ENCODE measurements at places on chromosomes 7 and 10. TPM values are rescaled to one million over a fixed set of nuclear protein-coding genes. Genes with fewer than 3 reads are reported as not detected.
A peak's percentile ranks its signal among the peaks of the same experiment; 100 is the strongest.

POLR2J2 gene
- 13.2 TPM for total RNA-seq

HOXA13 gene
- not detected for total RNA-seq

KEL gene
- total RNA-seq = 0.49 TPM

GRM3 gene
- total RNA-seq = not detected

HKDC1 gene
- 0.40 TPM for total RNA-seq

INSYN2A gene
- not detected for total RNA-seq

NUTM2D gene
- 0.74 TPM for total RNA-seq

HACD1 gene
- total RNA-seq = 2.8 TPM

HOXA5 gene
- not detected for total RNA-seq

DNA sequence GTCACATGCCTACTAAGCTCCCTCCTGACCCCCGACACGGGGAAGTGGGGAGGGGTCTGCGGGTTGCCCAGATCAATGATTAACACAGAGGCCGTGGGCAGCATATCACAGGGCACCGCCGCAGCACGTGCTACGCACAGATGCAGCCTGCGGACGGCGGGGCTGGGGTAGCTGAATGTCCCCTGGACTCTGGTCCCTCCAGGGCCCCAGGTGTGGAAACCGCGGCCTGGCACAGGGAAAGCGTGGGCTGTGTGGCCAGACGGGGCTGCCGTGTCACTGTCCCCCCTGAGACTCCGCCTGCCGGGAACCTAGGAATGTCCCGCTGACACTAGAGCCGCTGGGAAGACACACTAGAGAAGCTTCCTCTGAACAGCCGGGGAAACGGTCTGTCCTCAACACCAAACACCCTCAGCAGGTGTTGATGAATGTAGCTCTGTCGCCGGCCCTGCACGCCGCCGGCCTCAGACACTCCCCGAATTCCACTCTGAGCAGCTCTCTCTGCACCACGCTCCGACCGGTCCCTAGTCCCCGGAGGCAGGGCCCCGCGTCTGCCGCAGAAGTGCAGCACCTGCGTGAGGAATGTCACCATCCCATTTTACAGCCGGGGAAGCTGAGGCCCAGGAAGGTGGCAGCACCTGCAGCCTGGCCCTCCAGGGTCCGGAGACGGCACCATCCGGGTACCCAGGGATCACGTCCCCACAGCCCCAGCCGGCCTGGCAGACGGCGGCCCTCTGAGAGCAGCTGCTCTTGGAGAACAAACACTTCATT, 33.4 kb upstream of the PDGFA start:
- no peak for DNase-seq

GRCh38 chr7:67738958-67739357, 742.3 kb downstream of the TYW1 start:
- no peak for DNase-seq

DNA sequence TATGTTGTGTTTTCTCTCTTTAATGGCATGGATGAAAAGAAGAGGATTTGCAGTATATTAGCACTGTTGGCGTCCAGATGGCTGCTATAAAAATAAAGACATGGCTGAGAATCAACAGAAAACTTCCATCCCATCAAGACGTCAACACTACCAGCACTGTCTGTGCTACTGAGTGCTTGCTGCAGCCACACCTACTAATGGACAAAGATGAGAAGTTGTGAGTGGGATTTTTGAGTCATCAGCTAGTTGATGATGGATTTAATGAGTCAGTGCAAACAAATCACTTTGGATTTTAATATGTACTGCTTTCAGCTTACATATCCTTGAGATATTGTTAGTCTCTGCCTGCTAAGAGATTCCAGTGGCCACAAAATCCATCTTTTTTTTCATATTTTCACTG, 631.0 kb upstream of the ANKRD30A start:
- no peak for DNase-seq

- DNase-seq = no peak
These were observed 3.4 kb downstream of the CCDC136 start for GRCh38 chr7:128795129-128795528.

GRCh38 chr7:104677587-104677986, 336.4 kb upstream of the KMT2E start:
- DNase-seq = no peak

DNA sequence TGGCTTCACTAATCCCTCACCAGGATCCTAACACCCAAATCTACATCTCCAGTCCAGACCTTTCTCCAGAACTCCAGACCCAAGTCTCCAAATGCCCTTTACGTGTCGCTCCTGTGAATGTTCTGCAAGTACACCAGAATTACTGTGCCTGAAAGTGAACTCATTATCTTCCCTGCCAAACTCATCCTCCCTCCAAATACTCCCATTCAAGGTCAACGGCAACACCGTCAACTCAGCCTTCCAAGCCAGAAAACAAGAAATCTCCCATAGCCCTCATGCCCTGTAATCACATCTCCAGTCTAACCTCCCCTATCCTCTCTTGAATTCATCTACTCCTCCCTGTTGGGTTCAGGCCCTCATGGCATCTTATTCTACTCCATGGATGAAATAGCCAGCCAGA, 12.3 kb downstream of the CREB3L2 start:
- DNase-seq = no peak

DNA sequence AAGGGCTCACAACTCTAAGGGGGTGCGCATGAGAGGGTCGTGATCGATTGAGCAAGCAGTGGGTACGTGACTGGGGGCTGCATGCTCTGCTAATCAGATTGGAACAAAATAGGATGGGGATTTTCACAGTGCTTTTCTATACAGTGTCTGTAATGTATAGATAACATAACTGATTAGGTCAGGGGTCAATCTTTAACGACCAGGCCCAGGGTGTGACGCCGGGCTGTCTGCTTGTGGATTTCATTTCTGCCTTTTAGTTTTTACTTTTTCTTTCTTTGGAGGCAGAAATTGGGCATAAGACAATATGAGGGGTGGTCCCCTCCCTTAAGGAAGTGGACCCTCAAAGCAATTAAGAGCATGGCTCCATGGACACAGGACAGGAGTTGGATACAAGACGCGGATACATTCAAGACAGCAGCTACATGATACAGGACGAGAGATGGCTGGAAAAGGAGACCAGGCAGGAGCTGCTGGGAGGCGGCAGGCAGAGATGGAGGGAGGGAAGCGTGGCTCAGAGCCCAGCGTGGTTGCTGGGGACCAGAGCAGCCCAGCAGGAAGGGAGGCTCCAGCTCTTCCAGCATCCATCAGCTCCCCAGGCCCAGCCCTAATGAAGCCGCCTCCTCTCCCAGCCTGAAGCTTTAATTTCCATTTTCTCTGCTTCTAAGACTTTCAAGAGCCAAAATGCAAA, 31.6 kb downstream of the GSDME start:
- DNase-seq = no peak

DNA sequence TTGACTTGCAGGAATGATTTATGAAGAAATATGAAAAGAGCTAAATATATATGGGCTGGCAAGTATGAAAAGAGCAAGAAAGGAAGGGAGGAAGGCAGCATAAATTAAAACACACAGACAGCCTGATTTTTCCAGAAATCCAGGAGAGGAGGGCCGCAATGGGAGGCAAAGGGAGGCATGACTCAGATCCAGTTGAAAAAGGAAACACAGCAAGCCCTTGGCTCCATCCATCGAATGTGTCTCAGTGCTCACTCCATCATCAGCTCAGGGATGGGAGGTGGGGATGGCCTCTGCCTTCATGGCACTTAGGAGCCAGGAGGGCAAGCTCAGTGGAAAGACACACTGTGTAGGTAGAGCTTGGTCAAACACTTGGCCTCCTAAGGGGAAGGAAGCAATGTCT, 75.7 kb upstream of the PDZD8 start:
- no peak for DNase-seq

DNA sequence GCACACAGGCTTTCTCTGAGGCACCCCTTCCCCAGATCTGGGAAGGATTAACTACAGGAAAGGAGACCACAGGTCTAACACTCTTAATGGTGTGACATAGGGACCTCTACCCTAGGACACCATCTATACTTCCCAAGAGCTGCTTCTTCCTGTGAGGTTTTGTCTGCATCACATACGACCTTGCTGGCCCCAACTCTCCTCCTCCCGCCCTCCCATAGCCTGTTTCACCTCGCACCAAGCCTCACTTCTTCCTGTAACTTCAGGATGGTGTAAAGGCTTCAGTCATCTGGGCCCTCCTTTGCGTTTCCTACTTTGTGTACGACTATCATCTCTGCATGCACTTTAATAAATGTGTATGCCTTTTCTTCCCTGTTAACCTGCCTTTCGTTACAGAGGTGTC, 274.3 kb downstream of the KLF6 start:
- DNase-seq = no peak

- no peak for DNase-seq
These were observed 51.0 kb downstream of the SKAP2 start for GRCh38 chr7:26813432-26813831.

DNA sequence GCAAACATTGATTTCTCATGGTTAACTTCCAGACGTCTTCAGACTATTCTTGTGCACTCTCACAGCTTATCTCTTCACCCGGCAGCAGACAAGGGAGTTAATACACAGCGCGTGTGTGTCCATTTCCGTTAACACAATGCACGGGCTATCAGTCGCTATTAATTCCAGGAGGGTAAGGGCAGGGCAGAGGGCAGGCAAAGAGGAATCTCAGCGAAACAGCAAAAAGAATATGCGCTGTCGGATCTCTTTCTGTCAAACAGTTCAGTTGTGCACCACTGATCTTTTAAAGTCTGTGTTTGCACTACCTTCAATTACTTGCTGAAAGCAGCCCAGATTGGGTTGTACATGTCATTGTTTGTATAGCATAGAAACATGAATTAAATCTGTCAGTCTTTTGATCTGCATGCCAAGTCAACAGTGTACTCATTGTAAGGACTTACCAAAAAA, 41.1 kb upstream of the CABCOCO1 start:
- no peak for DNase-seq

DNA sequence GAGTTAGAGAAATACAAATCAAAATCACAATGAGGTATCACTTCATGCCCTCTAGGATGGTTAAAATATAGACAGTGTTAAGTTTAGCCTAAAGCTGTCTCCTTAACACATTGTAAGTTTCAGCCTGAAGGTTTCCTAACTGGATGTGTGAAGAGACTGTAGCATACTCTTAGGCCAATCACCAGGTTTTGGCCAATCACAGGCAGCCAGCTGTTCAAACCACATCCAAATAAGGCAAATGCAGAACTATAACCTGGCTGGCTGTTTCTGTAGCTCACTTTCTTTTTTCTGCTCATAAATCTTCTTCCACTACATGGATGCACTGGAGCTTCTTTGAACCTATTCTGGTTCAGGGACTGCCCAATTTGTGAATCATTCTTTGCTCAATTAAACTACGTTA, 19.7 kb downstream of the ESYT2 start:
- peak; percentile 45 for DNase-seq

DNA sequence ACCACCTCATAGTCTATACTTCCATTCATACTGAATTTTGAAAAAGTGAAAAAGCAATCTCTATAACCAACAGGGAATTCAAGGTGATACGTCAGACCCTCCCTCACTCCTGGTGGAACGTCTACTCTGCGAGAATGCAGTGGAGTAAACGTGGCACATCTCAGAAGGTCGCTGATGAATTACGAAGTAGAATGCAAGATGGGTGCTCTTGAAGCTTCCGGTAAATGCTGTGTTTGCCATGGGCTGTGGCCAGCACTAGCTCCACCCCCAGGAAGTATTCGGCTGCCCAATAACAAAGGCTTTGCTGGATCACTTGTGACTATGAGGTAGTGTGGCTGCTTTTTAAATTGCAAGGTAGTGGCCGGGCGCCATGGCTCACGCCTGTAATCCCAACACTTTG, 226.0 kb downstream of the PRPF18 start:
- no peak for DNase-seq

- DNase-seq = no peak
These were observed 76.3 kb downstream of the JCAD start for GRCh38 chr10:29982997-29983648.

DNA sequence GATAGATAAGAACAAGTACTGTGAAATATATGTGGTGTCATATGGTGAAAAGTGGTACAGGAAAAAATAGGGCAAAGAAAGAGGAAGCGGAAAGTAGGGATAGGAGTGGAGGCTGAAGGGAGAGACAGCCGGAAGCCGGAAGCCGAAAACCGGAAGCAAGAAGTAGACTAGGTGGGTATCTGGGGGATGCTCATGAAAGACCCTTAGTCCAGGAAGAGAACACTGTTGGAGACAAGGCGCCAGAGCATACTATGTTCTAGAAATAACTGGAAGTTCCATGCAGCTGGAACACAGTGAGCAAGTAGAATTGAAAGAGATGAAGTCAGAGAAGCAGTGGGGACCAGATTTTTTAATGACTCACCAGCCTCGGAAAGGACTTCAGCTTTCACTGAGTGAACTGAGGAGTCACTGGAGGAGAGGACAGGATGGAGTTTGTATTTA, 22.5 kb downstream of the ST8SIA6 start:
- DNase-seq = no peak

GRCh38 chr10:8817299-8817698, 762.8 kb downstream of the GATA3 start:
- DNase-seq = no peak

DNA sequence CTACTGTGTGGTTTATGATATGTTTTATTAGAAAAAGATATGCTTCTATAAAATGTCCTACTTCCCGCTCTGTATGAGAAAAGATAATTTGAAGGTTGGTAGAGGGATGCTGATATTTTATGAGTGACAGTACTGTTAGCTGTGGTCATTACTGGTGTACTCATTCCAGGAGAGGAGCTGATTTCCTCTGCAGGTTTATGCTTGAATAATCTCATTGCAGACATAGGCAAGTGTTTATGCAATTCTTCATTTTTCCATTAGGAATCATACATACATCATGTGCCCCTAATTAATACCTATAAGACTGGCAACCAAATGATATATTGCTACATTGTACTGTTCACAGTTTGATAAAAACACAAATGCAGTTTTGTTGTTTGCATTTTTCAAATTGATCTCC, 269.4 kb downstream of the MALRD1 start:
- DNase-seq = no peak

DNA sequence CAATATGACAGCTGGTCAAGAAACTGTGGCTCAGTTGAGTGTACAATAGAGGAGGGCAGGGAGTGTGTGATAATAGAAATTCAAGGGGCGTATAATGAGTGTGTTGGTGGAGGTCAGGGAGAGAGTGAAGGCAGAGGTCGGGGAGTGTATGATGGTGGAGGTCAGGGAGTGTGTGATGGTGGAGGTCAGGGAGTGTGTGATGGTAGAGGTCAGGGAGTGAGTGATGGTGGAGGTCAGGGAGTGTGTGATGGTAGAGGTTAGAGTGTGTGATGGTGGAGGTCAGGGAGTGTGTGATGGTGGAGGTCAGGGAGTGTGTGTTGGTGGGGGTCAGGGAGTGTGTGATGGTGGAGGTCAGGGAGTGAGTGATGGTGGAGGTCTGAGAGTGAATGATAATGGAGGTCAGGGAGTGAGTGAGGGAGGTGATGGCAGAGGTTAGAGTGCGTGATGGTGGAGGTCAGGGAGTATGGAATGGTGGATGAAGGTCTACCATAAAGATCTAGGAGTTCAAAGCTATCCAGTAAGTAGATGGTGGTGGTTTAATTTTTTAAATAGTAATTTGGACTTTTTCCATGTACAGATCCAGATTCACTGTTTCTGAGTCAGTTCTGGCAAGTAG, 57.7 kb upstream of the TNS3 start:
- no peak for DNase-seq

Data from activated CD8-positive, alpha-beta T cell treated with anti-CD3 and anti-CD28 coated beads for 36 hours (primary cell).